Stimulated activated naive CD4-positive, alpha-beta T cell treated with Interleukin-2 at 50 U/mL for 16 hours (primary cell): ENCODE measurements at places on chromosomes 2 and 18.
A peak's percentile ranks its signal among the peaks of the same experiment; 100 is the strongest.

DNA sequence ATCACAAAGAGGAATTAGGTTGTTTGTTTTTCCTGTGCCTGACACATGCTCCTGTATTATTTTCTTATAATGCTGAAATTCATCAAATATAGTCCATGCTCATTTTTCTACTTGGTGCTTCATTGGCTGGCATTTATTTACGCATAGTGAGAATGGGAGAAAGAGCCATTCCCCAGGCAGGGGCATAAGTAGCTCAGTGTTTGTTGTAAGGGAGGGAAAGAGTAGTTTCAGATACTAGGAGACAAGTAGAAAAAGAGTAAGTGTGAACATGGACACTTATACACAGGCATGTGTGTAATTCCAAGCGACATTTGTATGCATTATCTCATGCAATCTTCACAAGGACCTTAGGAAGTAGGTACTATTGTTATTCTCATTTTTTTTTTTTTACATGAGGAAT lies 111.9 kb upstream of the UGP2 start:
- no peak for DNase-seq

DNA sequence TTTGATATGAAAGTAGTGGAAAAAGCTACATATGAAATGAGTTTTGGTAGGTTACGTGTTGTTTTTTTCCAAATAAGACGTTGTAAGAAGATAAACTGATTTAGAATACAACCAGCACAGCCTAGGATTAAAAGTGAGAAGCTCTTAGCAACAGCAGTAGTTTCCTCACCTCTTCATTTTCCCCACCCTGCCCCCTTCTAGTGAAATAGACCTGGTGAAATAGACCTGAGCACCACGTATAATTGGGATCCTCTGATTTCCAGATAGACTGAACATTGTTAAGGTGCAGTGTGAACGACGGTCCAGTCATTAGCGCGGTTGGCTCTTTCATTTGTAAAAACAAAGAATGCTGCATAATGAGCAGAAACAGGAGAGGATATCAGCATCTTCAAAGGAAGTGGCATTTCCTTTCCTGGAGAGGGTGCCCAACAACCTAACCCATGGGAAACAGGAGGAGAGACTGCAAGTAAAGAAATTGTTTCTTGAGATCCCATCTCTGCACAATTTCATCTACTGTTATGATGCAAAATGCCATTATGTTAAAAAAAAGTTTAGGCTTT lies 114.3 kb downstream of the FIGN start:
- no peak for DNase-seq

DNA sequence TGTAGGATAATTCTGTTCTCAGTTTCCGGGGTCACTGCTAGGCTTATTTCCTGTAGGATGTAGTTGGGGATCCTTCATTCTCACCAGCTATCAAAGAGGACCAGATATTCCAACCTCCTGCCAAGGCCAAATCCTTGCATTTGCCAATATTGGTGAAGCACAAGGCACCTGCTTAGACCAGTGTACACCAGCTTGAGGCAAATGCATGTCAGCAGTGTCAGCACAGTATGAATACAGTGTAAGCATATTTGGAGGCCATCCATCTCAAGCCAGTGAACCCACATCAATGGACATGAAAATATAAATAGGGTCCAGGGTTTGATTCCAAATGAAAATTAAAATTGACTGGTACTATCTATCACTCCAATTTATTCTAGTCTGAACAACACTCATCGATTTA lies 88.0 kb upstream of the MAPRE2 start:
- no peak for DNase-seq

- peak; percentile 54 for DNase-seq
These were observed 46.8 kb downstream of the MRPS5 start for GRCh38 chr2:95074663-95075439.

GRCh38 chr2:188978291-188979081 lies 4.3 kb downstream of the COL3A1 start:
- DNase-seq: no peak

GRCh38 chr2:149167941-149168340 lies 129.4 kb downstream of the LYPD6B start:
- no peak for DNase-seq

DNA sequence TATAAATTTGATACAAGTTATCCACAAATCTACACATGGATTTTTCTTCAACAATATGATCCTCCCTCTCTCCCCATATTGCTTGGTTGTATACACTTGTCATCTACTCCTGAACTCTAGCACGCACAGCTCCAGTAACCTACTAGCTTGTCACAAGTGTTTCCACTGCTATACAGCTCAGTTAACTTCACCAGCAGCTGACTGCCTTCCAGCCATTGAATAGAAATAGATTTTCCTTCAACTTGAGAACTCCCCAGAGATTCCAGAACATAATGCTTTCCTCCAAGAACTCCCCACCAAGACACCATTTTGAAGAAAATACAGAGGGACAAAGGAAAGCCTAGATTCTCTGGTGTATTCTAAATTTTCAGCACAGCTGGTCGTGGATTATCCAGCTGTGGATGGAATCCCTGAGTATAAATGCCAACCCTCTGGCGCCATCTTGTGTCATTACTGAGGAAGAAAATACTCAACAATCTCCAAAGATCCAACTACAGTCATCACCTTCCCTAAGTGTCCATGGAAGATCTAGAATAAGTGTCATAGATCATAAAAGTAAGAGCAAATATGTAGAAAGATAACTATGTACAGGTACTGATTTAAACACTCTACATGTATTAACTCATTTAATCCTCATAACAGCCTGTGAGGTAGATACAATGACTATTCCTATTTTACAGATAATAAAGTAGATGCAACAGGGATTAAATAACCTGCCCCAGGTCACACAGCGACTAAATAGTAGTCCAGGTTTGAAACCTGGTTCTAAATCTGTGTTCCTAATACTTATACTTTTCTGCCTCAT lies 156.7 kb downstream of the ARHGAP28 start:
- no peak for DNase-seq

- no peak for DNase-seq
These were observed 100.2 kb upstream of the MYCN start for GRCh38 chr2:15840148-15840547.

DNA sequence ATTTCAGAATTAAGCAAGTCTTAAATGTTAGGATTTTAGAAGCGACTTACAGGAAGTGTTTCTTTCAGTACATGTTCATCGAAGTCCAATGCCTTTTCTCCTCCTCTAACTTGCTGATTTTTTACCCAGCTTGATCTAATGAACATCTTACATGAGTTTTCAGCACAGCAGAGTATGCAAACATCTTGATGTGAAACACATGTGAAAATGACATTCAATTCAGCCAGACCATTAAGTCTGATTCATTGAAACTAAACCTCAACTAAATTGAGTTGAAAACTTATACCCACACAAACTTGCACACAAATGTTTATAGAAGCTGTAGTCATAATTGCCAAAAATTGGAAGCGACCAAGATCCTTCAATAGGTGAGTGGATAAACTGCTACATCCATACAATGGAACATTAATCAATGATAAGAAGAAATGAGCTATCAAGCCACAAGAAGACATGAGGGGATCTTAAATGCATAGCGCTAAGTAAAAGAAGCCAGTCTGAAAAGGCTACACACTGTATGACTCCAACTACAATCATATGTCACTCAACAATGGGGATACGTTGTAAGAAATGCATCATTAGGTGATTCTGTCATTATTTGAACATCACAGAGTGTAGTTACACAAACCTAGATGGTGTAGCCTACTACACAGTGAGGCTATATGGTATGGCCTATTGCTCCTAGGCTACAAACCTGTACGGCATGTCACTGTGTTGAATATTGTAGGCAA lies 18.5 kb downstream of the PSTPIP2 start:
- no peak for DNase-seq

GRCh38 chr2:175575346-175576258 lies 394.1 kb upstream of the ATP5MC3 start:
- DNase-seq: no peak

GRCh38 chr2:181656450-181657291 lies at the start of gene CERKL:
CERKL (minus strand) TSS chr2:181657105; CDS start chr2:181657006, 99 bp downstream.
- DNase-seq: no peak

DNA sequence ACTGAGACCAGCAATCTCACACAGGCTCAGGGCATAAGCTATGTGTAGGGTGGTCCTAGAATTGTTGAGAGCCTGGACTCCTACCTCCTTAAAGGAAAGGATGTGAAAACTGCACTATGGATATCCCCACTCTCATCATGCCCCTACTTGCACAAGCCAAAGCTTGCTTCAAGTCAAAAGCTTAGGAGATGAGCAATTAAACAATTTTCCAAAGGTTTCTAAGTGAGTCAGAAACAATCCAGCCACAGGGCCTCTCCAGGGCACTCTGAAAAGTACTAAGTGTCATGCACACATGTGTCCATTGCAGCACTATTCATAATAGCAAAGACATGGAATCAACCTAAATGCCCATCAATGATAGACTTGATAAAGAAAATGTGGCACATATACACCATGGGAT lies 215.4 kb downstream of the AFF3 start:
- DNase-seq: no peak

DNA sequence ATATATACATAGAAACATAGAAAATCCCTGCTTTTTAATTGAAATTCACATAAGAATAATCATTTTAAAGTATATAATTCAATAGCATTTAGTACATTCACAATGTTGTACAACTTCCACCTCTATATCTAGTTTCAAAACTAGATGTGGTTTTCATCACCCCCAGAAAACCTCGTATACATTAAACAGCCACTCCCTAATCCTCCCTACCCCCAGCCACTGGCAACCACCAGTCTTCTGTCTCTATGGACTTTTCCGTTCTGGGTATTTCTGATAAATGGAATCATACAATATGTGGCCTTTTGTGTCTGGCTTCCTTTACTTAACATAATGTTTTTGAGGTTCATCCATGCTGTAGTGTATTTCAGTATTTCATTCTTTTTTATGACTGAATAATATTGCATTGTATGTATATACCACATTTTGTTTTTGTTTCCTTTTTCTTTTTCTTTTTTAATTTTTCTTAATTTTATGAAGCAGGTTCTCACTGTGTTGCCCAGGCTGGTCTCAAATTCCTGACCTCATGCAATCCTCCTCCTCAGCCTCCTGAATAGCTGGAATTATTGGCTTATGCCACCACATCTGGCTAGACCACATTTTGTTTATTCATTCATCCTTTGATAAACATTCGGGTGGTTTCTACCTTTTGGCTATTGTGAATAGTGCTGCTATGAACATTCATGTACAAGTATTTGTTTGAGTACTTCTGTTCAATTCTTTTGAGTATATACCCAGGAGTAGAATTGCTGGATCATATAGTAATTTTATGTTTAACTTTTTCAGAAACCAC lies 50.6 kb upstream of the RNF152 start:
- DNase-seq: no peak

DNA sequence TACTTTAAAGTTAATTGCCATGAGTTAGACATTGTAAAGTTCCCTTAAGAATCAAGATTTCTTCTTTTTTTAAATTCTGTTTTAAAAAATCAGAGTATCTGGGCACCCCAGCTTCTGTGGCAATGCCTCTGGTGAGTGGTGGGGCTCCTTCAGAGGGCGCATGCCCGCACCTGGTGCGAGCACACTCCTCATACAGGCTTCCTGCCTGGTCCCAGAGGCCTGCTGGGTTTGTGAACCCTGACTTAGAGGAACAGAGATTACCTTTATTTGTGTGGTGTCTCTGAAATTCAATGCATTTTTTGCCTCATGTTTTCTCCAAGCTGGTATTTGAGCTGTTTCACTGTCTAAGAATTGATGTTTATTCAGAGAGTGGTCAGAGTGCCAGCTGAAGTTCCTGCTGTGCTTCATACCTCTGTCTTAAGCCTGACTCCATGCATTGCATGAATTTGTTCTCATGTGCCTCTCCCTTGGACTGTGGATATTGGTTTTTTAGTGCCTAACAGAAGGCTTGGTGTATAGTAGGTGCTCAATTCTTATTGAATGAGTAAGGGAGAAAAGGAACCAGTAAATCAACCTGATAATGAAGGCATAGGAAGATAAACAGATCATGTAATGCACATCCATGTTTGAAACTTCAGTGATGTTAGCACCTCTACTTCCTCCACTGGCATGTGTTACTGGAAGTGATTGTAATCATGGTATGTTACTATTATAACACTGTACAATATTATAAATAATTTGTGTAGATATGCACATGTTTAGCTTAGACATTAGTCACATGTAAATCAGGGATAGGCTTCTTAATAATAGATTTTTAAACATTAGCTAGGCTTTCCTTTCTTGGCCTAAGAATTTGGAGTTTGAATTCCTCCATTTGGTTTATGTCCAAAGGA lies 29.0 kb downstream of the PHLPP1 start:
- no peak for DNase-seq

GRCh38 chr2:196591621-196592022 lies 47.9 kb upstream of the CCDC150 start:
- no peak for DNase-seq

- no peak for DNase-seq
These were observed 20.9 kb downstream of the NEB start for GRCh38 chr2:151713291-151713903.

- DNase-seq: no peak
These were observed 5.9 kb upstream of the MOCOS start for GRCh38 chr18:36181441-36181840.

- no peak for DNase-seq
These were observed 677 bp downstream of the GAD1 start for GRCh38 chr2:170817093-170818035.

DNA sequence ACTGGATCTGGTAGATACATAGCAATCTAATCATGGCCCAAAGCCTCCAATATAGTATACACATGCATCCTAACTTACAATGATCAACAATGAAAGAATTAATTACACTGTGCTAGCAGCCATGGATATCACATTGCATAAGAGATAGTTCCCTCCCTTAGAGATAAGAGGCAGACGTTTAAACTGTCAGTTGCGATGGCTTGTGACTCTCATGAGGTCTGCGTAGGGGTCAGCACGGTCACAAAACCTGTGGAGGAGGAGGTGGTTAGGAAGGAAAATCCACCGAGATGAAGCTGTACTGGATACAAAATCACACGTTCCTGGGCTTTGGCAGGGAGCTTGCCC lies 800 bp upstream of the RALB start:
- no peak for DNase-seq

GRCh38 chr2:242004902-242005230 lies 135.3 kb downstream of the RTP5 start:
- DNase-seq: no peak

- DNase-seq: no peak
These were observed 304.7 kb downstream of the TCF4 start for GRCh38 chr18:55283309-55283708.

DNA sequence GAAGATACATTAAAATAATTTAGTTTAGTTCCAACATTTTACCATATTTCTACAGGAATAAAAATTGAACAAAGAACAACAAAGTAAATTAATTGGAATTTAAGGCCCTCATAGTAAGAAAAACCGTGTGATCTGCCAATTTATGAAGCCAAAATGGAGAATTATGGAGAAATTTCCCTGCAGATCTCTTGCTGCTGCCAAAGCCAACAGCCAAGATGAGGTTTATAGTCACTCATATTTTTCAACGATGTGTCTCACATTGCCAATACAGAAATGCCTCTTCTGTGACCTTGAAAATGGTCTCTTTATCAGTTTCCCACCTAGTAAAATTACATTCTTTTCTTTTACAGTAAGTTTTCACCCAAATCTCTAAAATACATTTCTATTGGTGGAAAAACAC lies 317.2 kb upstream of the FIGN start:
- no peak for DNase-seq
